ENCODE measurements at places on chromosomes 7 and 10. TPM values are rescaled to one million over a fixed set of nuclear protein-coding genes. Genes with fewer than 3 reads are reported as not detected.

USP54 gene
- total RNA-seq: 2.7 TPM

SNX10 gene
- total RNA-seq: 4.6 TPM

DNA sequence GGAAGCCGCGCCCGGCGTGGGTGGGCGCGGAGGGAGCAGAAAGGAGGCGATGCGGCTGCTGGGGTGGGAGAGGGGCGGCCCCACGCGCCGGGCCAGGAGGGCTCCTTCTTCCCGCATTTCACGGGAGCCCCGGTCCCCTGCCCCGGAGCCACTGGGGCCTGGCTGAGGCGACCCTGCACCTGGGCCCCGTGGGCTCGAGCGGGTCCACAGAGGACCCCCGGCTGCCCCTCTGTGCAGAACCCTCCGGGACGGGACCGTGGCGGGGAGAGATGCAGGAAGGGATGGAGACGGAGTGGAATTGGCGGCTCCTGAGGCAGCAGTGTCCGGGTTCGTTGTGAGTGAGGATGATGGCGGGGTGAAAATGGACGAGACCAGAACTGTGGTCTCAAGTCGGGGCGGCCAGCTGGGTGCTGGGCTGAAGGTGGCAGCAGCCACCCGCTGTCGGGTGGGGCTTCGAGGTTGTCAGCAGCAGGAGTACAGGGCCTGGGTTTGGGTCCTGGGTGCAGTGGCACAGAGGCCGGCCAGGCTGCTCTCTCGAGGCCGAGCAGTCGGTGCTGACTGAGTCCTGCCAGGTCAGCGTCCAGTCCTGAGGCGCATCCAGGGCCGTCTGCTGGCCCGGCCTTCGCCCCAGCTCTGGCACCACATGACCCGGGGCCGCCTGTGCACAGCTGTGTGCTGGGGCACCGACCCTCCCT is 80.4 kb downstream of the VIPR2 start:
- H3K27me3 ChIP-seq: no peaks in the 10 kb centered on the region
- H3K27ac ChIP-seq: no peak overlapping the region
- no peak for DNase-seq
- no peaks in the 10 kb centered on the region for H3K36me3 ChIP-seq
- H3K4me1 ChIP-seq: peaks cover 12% of the 10 kb centered on the region
- no peak overlapping the region for H3K4me3 ChIP-seq

GRCh38 chr7:6198689-6199595 is 73.5 kb downstream of the CYTH3 start:
- no peaks in the 10 kb centered on the region for H3K36me3 ChIP-seq
- H3K4me1 ChIP-seq: no peaks in the 10 kb centered on the region
- no peak overlapping the region for H3K27ac ChIP-seq
- DNase-seq: no peak
